Stimulated activated CD4-positive, alpha-beta T cell treated with anti-CD3 and anti-CD28 coated beads, Interleukin-1b, Interleukin-23, amount 100 ng/mL, for 1 hour (primary cell): ENCODE measurements at places on chromosomes 1 and 21.
A peak's percentile ranks its signal among the peaks of the same experiment; 100 is the strongest.

- DNase-seq, result no peak
Measured at GRCh38 chr21:32004291-32004690, 131.5 kb downstream of the HUNK start.

DNA sequence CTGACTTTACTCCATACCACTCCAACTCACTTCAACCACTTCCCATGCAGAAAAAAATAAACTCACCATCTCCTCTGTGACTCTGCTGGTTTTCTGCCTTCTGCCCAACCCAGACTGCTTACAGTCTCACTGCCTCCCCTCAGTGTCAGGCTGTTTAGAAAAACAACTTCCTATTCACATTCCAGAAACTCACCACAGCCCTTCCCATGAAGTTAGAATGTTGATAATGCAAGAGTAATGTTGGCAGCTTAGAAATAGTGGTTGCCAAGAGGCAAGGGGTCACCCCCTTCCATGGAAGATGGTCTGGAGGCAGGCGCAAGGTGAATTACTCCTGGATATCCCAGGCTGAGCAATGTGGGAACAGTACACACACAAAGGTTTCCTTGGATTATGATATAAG is at the start of gene SELP:
SELP (minus strand) TSS at position 119 of the 400 bp plus-strand sequence; CDS start at position 69, 50 bp downstream.
- no peak for DNase-seq

DNA sequence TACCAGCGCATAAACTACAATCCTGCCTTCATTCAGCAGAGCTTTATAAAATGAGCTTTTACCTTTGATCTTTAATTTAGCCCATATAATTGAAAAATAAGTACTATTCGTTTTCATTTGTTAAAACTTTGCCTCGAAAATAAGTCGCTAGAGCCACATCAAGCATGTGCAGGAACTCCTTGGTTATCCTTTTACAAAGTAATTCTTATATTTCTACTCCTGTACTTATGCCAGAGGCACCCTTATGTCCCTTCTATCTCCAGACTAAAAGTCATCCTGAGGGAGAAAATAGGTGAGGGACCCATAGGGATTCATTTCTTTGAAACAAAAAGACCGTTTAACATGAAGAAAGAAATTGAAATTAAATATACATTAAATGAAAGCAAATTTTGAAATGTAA is 278.2 kb upstream of the C1orf105 start:
- DNase-seq, result no peak

DNA sequence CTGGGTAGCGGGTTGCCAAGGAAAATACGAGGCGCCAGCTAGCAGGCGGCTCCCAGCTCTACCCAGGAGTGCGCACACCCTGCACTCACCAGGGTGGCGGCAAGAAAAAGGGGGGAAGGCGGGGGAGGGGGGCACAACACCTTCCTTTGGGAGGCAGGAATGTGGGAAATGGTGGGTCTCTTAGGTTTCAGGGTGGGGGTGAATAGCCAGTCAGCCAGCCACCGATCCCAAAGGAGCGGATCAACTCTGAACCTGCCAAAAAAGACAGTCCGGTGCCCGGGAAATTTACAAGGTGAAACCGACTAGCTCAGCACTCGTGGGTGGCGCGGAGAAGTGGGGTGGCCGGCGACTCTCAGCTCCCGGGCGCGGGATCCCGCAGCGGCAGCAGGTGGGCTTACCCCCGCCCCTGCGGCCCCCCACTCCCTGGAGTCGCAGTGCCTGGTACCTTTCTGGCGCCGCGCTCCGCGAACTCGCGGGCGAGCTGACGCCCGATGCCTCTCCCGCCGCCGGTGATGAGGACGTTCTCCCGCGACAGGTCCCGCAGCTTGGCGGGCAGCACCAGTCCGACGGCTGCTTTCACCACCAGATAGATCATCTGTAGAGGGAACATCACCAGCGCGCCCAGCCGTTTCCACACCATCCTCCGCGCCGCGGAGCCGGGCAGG is 1.2 kb downstream of the DHRS3 start:
- DNase-seq, result no peak

DNA sequence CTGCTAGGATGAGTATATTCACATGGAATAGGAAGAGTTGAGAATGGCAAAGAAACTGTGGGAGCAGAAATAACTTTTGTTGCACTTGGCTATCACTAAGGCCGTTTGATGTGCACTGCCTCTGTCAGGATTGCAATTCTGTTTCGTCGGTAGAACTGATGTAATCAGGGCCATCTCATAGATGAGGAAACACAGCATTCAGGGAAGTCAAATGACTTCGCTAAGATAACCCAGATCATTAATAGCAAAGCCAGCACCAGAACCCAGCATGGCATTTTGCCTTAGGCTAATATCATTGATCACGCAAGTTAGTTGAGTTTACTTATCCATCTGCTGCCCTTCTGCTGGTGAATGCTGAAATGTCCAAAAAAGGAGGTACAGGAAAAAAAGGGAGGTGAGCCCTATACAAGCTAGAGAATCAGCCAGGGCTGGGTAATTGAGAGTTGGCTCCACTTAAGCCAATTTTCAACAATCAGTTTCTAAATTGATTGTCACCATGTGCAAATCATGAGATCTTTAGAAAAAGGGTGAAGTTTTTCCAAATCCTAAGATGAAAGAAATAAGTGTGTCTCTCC is 7.6 kb downstream of the RASSF5 start:
- DNase-seq, result no peak

DNA sequence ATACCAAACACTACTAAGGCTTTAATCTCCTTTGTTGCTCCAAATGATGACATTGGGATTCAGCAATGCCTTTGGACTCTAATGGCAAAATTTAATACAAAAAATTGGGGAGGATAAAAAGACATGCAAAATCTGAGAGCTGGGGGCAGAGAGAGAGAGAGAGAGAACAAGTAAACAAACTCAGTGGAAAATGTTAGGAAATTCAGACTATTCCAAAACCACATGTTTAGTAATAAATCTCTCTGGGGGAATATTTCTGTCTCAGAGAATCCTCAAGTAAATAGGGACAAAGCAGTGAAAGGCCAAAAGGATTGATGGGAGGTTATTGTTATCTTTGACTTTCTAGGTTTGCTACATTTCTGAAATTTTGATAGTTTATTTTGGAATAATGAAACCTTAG is 65.7 kb downstream of the PLA2G4A start:
- DNase-seq, result no peak

- DNase-seq, result no peak
Measured at GRCh38 chr1:9633493-9633892, 18.0 kb upstream of the PIK3CD start.

DNA sequence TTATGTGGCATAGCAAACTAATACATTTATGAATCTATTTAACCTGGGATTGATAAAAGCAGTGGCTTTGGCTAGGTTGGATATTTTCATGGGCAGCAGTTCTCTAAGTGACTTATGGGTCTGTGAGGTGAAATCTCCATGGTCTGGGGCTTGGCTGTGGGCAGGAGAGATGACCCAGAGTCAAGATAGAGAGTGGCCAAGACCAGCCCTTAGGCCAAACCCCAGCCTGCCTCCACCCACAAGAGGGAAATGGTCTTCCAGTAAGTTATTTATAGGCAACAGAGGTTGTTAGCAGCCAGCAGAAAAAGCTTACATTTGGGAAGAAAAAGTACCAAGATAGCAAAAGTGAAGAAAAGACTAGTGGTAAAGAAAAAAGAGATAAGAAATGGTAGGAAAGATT is 61.4 kb downstream of the SLC35F3 start:
- DNase-seq, result no peak

DNA sequence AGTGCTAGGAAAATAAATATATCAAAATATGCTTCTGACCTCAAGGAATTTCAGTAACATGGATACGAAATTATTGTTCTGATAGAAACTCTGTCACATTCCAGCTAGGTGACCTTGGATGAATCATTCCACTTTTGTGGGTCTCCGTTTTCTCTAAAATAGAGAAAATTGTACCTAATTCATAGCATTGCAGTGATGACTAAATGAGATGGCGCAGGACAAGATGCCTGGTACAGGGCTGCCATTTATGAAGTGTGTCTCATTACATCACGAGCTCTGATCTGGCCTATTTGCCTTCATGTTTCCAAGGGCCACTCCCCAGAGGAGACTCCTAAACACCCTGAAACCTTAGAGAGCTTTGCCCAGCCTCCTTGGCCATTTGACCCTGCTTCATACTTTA is 480.0 kb upstream of the USP24 start:
- no peak for DNase-seq

GRCh38 chr1:6267686-6268322 is 6.9 kb upstream of the GPR153 start:
- no peak for DNase-seq

GRCh38 chr1:67213164-67213563 is 46.9 kb downstream of the IL23R start:
- DNase-seq, result no peak

DNA sequence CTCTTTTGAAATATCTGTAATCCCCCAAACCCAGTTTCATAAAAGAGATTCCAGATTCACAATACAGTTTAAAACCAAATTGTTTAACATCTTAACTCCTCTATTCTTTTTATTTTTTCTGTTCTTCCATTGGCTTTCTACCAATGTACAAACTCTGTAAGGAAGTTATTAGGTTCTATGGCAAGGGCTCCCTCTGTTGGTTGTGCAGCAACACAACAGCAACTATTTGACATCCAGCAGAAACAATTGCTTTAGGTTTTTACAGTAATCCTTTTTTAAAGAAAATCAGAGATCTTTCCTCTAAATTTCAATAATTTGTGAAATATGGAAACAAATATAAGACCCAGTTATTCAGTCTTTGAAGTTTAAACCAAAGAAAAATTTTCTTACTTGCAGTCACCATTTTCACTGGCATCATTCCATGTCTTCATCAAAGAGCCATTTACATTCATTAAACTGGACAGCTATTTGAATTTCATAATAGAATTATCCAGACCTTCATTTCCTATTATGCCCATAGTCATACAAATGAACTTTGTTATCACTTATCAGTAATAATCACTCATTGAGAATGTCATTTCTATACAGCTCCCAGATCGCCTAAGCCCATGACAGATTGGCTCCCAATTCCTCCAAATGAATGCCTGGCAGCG is 46.5 kb upstream of the RNF11 start:
- DNase-seq, result peak; percentile 3

DNA sequence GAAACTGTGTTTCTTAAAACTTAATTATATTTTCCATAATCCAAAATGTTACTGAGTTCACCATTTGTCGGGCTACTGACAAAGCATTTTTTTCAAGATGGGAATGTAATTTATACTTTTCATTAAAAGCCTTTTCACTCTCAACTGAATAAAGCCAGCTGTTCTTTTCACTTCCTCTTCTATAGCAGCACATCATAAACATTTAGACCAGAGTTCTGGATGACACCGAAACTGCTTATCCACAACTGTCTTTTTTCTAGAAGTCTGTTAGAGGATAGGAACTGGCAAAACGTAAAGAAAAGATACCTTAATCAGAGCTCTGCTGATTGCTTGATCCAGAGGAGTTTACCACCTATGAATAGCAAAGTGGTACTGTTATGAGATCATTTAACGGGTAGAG is 594.7 kb downstream of the ADGRL2 start:
- DNase-seq, result no peak

- no peak for DNase-seq
Measured at GRCh38 chr1:101460739-101461138, 223.9 kb downstream of the S1PR1 start.

DNA sequence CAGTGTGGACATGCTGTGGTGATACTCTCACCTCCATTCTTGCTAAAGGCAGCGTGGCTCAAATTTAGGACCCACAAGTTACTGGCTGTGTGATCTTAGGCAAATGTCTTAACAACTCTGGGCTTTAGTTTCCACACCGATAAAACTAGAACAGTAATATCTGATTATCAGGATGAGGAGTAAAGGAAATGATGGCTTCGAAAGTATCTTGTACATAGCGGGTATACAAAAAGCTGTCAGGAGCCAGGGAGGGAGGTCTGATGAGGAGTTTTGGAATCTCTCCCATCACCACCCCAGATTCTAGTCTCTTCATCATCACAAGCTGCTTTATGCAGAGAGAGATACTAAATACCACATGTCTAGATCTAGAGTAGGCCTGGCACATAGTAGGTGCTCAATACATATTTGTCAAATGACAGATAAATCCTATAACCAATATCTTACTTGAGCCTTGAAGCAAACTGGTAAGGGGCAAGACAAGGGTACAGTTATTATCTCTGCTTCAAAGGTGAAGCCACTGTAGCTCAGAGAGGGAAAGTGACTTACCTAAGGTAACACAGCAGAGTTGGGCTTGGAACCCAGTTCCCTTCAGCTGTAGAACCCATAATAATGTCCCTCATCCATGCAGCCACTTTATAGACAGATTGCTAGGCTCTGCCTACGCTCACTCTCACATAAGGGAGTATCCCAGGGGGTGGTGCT is 9.5 kb upstream of the FGR start:
- DNase-seq, result no peak

DNA sequence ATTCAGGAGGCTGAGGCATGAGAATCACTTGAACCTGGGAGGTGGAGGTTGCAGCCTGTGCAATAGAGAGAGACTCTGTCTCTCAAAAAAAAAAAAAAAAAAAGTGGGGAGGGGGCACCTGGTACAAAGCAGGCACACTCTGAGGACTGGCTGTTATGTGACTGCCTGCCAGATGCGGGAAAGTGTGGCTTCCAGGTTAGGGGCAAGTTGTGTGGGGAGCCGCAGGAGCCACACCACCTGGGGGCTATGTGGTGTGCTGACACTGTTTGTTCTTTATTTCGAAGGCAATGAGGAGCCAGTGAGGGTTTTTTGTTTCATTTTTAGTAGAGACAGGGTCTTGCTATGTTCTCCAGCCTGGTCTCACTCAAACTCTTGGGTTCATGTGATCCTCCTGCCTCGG is 5.7 kb downstream of the THEMIS2 start:
- DNase-seq, result no peak

DNA sequence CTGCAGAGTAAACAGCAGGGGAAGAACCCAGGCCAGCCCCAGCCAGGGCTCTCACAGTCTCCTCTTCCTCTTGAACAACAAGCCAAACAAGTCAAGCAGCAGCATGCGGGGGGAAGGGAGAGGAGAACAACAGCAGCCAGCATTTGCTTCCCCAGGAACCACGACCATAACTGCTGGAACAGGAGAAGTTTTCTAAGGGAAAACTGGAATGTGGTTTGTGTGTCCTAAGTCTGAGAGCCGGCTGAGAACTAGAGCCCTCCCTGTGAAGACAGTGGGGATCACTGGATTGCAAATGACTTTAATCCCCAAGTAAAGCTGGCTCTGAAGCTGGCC is 48.2 kb downstream of the COQ8A start:
- no peak for DNase-seq

DNA sequence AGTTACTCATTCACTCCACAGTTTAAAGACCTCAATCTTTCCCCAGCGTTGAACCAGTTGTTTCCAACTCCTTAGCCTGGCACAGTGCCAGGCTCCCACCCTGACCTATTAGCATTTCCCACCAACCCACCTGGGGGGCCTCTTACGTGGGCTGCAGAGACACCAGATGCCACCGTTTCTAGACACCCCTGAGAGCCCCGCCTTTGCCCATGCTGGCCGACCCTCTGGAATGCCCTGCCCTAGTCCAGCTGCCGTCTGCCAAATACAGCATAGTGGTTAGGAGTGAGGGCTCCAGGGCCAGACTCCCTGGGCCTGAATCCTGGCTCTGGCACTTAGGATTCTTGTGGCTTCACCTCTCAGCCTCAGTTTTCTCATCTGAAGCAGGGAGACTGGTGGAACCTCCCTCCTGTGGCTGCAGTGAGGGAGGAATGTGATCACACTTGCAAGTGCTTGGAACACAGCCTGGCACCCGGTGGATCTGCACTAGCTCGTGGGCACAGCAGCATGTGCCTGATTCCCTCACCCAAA is 65.2 kb downstream of the TMCO4 start:
- no peak for DNase-seq

GRCh38 chr1:233022246-233022645 is 71.8 kb downstream of the NTPCR start:
- no peak for DNase-seq

- DNase-seq, result no peak
Measured at GRCh38 chr1:12709091-12709491, 6.8 kb upstream of the AADACL3 start.

- DNase-seq, result no peak
Measured at GRCh38 chr1:202302166-202302565, 39.6 kb downstream of the UBE2T start.
